ENCODE measurements at places on chromosomes 2 and 18.

- DNase-seq, result no peak
Measured at GRCh38 chr18:73246763-73247162, 379.0 kb upstream of the NETO1 start.

GRCh38 chr2:150466741-150467620 lies 20.5 kb downstream of the RND3 start:
- DNase-seq, result no peak

GRCh38 chr2:215486291-215487001 lies 50.6 kb upstream of the FN1 start:
- DNase-seq, result no peak

- no peak for DNase-seq
Measured at GRCh38 chr18:38427736-38428135, 862.1 kb upstream of the CELF4 start.

GRCh38 chr2:238915596-238915995 lies 67.7 kb downstream of the TWIST2 start:
- no peak for DNase-seq

DNA sequence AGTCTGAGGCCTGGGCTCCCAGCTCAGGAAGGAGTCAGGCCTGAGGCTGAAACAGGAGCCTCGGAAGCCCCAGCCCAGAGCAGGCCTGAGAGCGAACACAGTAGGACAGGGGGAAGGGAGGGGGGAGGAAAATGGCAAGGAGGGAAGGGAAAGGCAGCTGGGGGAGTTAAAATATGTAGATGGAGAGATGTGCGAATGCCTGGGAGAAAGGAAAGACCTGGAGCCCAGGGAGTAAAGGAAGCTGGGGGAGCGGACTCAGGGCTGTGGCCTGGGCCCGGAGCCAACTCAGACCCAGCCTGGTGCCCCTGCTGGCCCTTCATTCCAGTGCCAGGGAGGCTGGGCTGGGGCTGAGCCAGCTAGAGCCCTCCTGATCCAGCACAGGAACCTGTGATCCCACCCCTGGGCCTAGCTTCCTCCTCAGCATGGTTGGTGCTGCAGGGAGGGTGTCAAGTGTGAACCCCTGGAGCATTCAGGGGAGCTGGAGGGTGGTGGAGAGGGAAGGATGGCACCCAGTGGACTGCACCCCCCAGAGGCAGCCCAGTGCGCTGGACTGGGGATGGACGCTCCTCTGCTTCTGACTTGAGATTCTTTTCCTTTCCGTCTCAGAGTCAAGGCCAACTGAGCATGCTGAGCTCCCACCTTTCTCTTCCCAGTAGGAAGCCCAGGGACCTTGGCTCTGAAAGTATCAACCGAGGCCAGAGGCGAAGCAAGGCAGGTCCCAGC lies 46.3 kb downstream of the EMX1 start:
- no peak for DNase-seq

- DNase-seq, result no peak
Measured at GRCh38 chr2:230761704-230762103, 49.1 kb downstream of the CAB39 start.

- DNase-seq, result no peak
Measured at GRCh38 chr18:39862341-39862740, 2092.7 kb upstream of the PIK3C3 start.

- DNase-seq, result no peak
Measured at GRCh38 chr2:113973810-113974209, 83.9 kb downstream of the ACTR3 start.

GRCh38 chr2:152246686-152247336 lies 71.2 kb upstream of the STAM2 start:
- no peak for DNase-seq

- DNase-seq, result no peak
Measured at GRCh38 chr2:121955872-121956271, 200.4 kb downstream of the TSN start.

DNA sequence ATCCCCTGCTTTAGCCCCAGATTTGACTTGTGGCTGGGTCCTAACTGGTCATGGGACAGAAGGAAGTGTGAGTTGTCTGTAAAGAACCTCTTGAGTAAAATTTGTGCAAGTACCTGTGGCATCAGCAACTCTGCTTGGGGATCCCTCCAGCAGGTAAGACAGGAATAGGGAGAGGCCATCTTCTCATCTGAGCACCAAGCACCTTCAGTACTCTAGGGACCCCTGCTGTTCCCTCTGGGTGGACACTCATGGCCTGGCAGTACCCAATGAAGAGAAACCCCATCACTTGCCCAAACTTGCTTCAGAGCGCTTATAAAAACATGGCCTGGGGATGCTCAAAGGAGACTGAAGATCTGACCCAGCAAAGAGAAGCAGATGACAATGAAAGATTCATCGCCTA lies 297.8 kb downstream of the SP3 start:
- no peak for DNase-seq

GRCh38 chr2:136637402-136637801 lies 127.9 kb upstream of the THSD7B start:
- DNase-seq, result no peak

DNA sequence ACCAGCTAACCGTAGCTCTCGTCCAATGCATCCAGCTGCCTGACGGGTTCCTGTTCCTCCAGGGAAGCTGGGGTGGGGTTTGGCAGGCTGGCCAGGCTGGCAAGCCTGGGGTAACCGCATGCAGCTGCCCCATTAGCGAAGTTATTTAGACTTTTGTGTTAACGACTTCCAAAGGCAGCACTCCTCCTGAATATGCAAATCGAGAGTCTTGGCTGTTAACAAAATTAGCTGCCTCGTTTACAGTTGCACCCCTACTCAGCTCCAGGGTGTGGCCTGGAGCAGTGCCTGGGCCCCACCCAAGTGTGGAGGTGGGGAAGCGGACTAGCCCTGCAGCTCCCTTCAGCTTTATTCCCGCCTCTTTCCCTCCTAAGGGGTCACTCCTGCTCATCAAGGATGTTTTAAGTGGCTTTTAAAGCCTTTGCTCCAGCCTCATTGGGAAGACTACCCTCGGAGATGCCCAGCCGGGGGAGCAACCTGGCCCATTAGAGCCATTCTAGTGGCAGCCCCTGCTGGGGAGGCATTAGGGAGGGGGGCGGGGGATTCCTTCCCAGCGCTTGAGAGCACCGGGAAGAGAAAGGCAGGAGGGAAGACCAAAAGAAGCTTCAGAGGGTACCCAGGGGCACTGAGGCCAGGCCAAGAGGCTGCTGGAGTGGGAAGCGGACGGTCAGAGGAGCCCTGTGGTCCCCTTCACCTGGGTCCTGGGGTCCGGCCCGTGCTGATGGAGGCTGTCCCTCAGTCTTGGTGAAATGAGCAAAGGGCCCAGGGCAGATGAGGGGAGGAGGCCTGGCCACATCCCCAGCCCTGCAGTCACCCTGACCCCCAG lies 204.1 kb downstream of the CELF4 start:
- no peak for DNase-seq

GRCh38 chr2:121356058-121356640 lies 71.1 kb upstream of the TFCP2L1 start:
- DNase-seq, result no peak

- DNase-seq, result no peak
Measured at GRCh38 chr2:222283634-222284033, 15.2 kb downstream of the PAX3 start.

- no peak for DNase-seq
Measured at GRCh38 chr2:30481323-30481800, 34.3 kb downstream of the LCLAT1 start.

DNA sequence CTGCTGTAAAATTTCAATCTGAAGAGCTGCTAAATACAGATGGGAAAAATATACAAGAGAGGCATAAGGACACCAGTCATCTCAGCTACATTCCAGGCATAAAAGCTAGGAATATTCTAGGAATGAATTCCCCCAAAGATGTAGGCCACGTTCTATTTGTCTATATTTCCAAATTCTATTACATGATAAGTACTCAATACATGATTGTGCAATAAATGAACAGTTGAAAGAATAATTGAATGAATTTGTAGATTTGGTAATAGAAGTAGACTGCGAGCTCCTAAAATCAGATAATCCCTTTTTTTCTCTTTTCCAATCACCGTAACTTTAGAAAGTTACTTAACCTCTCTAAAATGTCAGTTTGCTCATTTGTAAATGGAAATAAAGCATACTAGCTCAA lies 48.5 kb upstream of the KCNH7 start:
- DNase-seq, result no peak

- no peak for DNase-seq
Measured at GRCh38 chr18:74248595-74248994, 43.2 kb downstream of the CYB5A start.

DNA sequence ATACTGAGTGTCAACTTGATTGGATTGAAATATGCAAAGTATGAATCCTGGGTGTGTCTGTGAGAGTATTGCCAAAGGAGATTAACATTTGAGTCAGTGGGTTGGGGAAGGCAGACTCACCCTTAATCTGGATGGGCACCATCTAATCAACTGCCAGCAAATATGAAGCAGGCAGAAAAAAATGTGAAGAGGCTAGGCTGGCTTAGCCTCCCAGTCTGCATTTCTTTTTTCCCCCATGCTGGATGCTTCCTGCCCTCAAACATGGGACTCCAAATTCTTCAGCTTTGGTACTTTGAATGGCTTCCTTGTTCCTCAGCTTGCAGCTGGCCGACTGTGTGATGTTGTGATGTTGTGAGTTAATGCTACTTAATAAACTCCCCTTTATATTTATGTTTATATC lies 577.4 kb downstream of the CPS1 start:
- no peak for DNase-seq

GRCh38 chr2:69216535-69217332 lies 170.3 kb downstream of the GFPT1 start:
- no peak for DNase-seq
